Suprapubic skin (tissue), 4 donors: ENCODE measurements at places on chromosomes 3 and 15. TPM values are rescaled to one million over a fixed set of nuclear protein-coding genes. Genes with fewer than 3 reads are reported as not detected.

RFT1 gene
- 9.0 TPM for total RNA-seq

CTXND1 gene
- total RNA-seq, result 0.24 TPM

LRTM1 gene
- total RNA-seq, result not detected

GJD2 gene
- not detected for total RNA-seq

GMNC gene
- total RNA-seq, result not detected

VEPH1 gene
- 9.3 TPM for total RNA-seq

GRK7 gene
- total RNA-seq, result not detected

INKA1 gene
- total RNA-seq, result 48.1 TPM

- H3K4me1 ChIP-seq, result peaks cover 26% of the 10 kb centered on the region
- H3K27me3 ChIP-seq, result peaks cover 57% of the 10 kb centered on the region
- no peaks in the 10 kb centered on the region for H3K36me3 ChIP-seq
- DNase-seq, result no peak
Observed at GRCh38 chr3:8768364-8769087, 887 bp downstream of the OXTR start.

GRCh38 chr3:193207290-193208273 lies 33.4 kb upstream of the PLAAT1 start:
- H3K27ac ChIP-seq, result no peak overlapping the region
- H3K4me1 ChIP-seq, result no peaks in the 10 kb centered on the region
- no peak for DNase-seq
- no peaks in the 10 kb centered on the region for H3K27me3 ChIP-seq

DNA sequence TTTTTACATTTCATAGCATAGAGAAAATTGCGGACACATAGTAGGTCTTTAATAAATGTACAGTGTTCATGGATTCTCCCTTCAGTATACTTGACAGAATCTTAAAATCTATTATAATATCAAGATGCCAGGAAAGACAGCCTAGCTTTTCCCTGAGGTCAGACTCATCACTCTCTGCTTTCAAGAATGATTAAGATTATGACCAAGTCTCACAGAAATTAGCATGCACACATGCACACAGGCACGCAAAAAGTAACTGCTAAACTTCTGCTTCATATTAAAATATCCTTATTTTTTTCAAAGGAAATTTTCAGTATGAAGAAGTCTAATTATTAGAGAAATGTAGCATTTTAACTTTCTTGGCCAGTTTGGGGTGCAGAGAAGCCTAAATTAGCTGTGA lies 493.8 kb upstream of the NECTIN3 start:
- H3K4me1 ChIP-seq, result no peaks in the 10 kb centered on the region
- H3K36me3 ChIP-seq, result no peaks in the 10 kb centered on the region
- no peak for DNase-seq
- no peak overlapping the region for H3K4me3 ChIP-seq
- no peak overlapping the region for H3K27ac ChIP-seq

DNA sequence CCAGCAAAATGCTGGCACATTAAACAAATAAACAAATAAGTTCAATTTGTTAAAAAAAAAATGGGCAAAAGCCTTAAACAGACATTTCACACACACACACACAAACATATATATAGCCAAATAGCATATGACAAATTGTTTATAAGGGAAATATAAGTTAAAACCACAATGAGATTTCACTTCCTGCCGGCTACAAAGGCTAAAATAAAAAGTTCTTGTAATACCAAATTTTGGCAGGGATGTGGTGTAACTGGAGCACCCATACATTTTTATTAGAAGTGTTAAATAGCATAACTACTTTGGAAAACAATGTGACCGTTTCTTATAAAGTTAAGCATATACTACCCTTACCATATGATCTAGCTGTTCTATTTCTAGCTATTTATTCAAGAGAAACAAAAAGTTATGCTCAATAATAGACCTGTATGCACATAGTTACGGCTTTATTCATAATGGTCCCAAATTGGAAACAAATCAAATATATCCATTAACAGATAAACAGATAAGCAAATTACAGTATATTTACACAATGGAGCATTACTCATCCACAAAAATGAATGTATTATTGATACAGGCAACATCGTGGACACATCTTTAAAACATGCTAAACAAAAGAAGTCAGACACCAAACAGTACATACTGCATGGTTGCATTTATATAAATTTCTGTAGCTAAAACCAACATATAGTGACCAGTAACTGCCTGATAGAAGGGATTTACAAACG lies 93.9 kb downstream of the EOMES start:
- H3K36me3 ChIP-seq, result no peaks in the 10 kb centered on the region
- no peaks in the 10 kb centered on the region for H3K27me3 ChIP-seq
- H3K4me1 ChIP-seq, result no peaks in the 10 kb centered on the region
- DNase-seq, result no peak

DNA sequence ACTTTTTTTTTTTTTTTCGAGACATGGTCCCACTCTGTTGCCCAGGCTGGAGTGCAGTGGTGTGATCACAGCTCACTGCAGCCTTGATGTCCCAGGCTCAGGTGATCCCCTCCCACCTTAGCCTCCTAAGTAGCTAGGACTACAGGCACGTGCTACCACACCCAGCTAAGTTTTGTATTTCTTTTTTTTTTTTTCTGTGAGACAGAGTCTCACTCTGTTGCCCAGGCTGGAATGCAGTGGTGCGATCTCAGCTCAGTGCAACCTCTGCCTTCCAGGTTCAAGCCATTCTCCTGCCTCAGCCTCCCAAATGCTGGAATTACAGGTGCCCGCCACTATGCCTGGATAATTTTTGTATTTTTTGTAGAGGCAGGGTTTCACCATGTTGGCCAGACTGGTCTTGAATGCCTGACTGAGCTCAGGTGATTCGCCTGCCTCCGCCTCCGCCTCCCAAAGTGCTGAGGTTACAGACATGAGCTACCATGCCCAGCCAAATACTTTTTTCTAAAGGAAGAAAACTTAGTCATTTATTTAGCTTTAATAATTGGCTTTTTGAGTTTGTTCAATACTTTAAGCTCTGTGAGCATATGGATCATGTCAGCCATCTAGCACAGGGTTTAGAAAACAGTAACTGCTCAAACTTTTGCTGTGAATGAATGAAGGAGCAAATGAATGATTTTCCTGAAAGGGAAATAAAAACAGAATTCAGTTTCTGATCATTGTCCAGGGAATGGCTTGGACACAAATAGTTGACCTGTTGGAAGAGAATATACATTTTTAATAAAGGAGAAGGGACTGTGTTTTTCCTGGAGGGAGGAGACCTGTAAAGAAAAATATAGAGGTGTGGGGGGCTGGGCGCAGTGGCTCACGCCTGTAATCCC lies 26.0 kb downstream of the UBE2E1 start:
- H3K4me3 ChIP-seq, result no peak overlapping the region
- H3K36me3 ChIP-seq, result no peaks in the 10 kb centered on the region
- no peak overlapping the region for H3K27ac ChIP-seq

DNA sequence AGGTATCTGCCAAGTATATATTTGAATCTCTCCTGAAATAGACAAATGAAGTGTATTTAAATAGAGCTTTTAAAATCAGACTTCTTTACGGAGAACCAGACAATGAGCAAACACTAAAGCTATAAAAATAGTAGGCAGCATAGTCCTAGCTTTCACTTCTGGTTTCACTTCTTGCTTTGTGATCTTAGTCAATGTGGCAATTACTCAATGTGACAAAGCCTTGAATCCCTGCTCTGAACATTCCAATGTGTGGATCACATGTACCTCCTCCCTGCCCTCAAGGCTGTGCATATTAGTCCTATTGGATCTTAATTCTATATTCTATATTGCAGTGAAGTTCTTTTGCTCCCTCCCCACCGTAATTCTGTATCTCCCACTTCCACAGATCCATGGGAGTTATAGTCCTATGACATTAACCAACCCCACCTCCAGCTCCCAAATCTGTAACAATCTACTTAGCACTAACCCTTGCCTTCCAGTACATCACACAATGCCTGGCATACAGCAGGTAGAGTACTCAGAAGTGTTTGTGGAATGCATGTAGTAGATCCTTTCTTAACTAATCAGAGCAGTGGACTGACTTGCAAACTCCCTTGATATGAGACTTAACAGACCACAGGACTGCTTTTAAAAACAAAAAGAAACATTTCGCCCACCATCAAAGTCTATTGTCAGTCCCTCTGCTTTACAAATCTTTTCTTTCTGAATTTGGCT lies 24.3 kb upstream of the CP start:
- H3K27me3 ChIP-seq, result no peaks in the 10 kb centered on the region
- H3K4me1 ChIP-seq, result peaks cover 13% of the 10 kb centered on the region
- no peak for DNase-seq
- no peaks in the 10 kb centered on the region for H3K36me3 ChIP-seq
- no peak overlapping the region for H3K27ac ChIP-seq

DNA sequence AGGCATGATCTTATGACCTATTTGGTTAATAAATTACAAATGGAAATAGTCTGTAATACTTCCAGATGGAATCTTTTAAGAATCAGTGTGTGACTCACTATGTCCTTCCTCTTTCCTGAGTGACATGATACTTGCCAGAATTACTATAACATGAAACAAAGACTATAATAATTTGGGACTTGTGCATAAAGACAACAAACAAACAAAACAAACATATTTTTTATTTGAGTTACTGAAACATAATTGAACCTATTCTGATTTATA lies 1268.1 kb downstream of the OTOL1 start:
- no peak for DNase-seq
- no peaks in the 10 kb centered on the region for H3K27me3 ChIP-seq
- H3K36me3 ChIP-seq, result no peaks in the 10 kb centered on the region
- no peak overlapping the region for H3K27ac ChIP-seq
- no peaks in the 10 kb centered on the region for H3K4me1 ChIP-seq

GRCh38 chr3:123416173-123416572 lies 32.7 kb downstream of the ADCY5 start:
- no peaks in the 10 kb centered on the region for H3K27me3 ChIP-seq
- H3K4me3 ChIP-seq, result no peak overlapping the region
- H3K4me1 ChIP-seq, result peaks cover 5% of the 10 kb centered on the region
- H3K36me3 ChIP-seq, result no peaks in the 10 kb centered on the region

DNA sequence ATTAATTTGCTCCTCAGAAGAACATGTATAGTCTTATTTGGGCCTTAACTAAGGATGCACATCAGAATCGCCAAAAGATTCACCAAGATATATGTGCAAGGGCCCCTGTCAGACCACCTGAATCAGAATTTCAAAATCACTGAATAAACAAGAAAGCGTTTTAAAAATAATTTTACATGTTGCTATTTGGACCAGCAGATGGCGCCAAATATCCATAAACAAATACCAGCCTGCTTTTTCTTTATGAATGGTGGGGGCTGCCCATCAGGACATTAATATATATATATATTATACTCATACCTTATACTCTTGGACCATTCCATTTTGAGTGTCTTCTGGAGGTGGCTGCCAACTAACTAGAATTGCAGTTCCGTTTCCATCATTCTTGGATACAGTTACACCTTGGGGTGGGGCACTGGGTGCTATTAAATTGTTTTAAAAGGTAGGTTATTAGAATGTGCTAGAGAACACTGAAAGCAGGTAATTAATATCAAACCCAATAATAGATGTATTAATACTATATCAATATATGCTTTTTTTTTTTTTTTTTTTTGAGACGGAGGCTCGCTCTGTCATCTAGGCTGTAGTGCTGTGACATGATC lies 1108.3 kb downstream of the ROBO1 start:
- no peak for DNase-seq
- peaks cover 7% of the 10 kb centered on the region for H3K4me1 ChIP-seq
- peaks cover 4% of the 10 kb centered on the region for H3K36me3 ChIP-seq
- H3K27ac ChIP-seq, result no peak overlapping the region
- no peaks in the 10 kb centered on the region for H3K27me3 ChIP-seq

DNA sequence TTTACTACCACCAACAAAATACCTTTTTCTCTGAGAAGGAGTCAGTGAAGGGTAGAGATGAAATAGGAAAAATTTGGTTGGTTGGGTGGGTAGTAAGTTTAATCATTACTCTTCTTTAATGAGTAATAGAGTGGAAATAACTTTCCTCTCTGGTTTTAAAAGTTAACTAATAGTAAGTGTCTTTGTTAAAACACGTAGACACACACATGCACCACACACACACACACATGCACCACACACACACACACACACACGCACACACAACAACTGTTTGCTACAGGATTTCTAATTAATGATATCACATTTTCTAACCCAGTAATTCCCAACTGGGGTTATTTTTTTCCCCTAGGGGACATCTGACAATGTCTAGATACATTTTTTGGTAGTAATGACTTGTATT lies 84.1 kb downstream of the CHL1 start:
- no peak for DNase-seq
- H3K27me3 ChIP-seq, result no peaks in the 10 kb centered on the region
- H3K4me1 ChIP-seq, result no peaks in the 10 kb centered on the region
- no peak overlapping the region for H3K4me3 ChIP-seq
- no peak overlapping the region for H3K27ac ChIP-seq
- H3K36me3 ChIP-seq, result no peaks in the 10 kb centered on the region

- no peak for DNase-seq
- H3K4me1 ChIP-seq, result peaks cover 1% of the 10 kb centered on the region
- H3K4me3 ChIP-seq, result no peak overlapping the region
- no peaks in the 10 kb centered on the region for H3K27me3 ChIP-seq
- no peak overlapping the region for H3K27ac ChIP-seq
- no peaks in the 10 kb centered on the region for H3K36me3 ChIP-seq
Observed at GRCh38 chr3:46400000-46400734, 6.7 kb downstream of the CCR5AS start.

DNA sequence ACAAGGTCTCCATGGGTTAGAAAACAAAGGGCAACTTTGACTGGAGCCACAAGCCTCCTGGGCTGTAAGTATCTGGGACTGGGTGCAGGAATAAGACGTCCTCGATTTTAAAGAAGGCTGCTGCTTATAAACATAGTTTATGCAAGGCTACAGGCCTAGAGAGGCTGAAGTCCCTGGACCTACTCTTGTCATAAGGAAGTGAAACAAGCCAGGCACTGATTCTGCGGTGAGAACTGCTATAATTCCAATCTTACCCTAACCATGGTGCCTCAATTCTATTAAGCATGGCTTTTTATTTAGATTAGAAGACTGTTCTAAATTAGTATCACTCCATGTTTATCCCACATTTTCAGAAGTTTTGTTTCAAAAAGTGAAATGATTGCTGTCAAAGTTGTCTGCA lies 777.6 kb downstream of the PLOD2 start:
- no peak overlapping the region for H3K27ac ChIP-seq
- H3K27me3 ChIP-seq, result no peaks in the 10 kb centered on the region
- H3K4me1 ChIP-seq, result no peaks in the 10 kb centered on the region

- peak overlapping the region; percentile 33 for H3K4me3 ChIP-seq
- H3K27me3 ChIP-seq, result no peaks in the 10 kb centered on the region
- peaks cover 37% of the 10 kb centered on the region for H3K4me1 ChIP-seq
Observed at GRCh38 chr15:68205954-68206539, 915 bp upstream of the CALML4 start.

GRCh38 chr15:75695634-75696310 lies 16.9 kb downstream of the CSPG4 start:
- no peak for DNase-seq
- H3K4me3 ChIP-seq, result no peak overlapping the region
- H3K27ac ChIP-seq, result peak overlapping the region; percentile 66
- H3K27me3 ChIP-seq, result no peaks in the 10 kb centered on the region
- no peaks in the 10 kb centered on the region for H3K36me3 ChIP-seq
